ENCODE measurements at places on chromosomes 16 and 17.

DNA sequence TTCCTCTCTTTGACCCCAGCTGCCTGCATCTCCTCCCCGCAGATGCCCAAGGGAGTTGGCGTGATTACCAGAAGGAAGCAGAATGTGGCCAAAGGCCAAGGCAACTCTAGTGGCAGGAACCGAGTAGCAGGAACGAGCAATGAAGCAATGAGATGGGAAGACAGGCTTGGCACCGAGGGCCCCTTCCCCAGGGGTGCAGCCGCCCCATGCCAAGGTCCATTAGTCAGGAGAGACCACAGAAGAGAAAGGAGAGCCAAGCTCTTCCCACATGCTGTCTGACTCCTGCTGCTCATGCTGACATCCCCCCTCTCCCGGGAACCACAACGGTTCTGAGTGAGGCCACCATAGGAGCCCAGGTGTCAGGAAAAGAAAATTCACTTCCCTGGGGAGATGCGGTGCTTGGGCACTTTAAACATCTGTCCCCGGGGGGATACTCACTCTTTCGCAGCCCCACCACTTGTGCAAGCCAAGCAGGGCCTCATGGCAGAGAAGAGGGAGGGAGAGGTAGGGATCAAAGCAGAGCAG is 67.4 kb downstream of the MYO18A start:
- peak; percentile 71 for DNase-seq

GRCh38 chr17:8856869-8857575 is 10.5 kb downstream of the PIK3R6 start:
- DNase-seq: no peak

GRCh38 chr17:9220398-9221146 is 199.3 kb downstream of the NTN1 start:
- no peak for DNase-seq

DNA sequence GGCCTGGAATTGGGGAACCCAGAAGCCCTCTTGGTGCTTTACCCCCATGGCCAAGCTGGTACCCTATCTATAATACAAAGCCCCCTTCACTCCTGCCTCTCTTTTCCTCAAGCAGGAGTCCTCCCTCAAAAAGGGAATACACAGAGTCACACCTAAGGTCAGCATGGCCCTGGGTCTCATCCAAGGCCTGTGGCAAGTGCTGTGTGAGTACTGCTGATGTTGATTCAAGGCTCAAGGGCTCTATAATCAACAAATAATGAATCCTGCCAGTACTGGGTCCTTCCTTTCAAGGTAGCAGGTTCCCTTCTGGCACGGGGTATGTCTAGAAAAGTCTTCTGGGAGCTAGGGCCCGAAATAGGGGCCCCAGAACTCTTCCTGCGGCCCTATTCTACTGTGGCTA is 187.3 kb downstream of the CYB561 start:
- no peak for DNase-seq

DNA sequence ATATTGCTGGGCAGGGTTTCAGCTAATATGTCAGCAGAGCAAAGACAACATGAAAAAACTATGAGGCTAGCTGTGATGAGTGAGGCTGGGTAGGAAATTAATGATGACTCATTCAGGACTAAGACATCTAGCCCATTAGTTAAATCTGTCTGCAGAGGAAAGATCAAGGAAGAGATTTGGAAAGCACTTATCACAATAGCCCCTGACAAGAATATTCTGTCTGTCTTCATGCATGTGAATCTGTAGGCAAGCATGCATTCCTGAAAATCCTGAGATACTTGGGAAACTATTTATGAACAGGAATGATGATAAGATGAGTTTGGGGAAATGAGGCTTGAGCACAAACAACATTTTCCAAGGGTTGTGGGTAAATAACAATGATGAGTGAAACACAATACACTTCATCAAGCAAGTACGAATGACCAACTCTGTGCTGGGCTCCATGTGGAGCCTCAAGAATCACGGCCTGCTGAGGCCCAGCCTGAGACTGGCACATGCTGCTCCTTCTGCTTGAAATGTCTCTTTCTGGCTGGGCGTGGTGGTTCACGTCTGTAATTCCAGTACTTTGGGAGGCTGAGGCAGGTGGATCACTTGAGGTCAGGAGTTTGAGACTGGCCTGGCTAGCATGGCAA is 96.5 kb upstream of the ASIC2 start:
- DNase-seq: no peak

- DNase-seq: no peak
Measured at GRCh38 chr17:38735161-38735997, 5.2 kb downstream of the CISD3 start.

- DNase-seq: no peak
Measured at GRCh38 chr17:2374549-2375285, 26.1 kb downstream of the MNT start.

DNA sequence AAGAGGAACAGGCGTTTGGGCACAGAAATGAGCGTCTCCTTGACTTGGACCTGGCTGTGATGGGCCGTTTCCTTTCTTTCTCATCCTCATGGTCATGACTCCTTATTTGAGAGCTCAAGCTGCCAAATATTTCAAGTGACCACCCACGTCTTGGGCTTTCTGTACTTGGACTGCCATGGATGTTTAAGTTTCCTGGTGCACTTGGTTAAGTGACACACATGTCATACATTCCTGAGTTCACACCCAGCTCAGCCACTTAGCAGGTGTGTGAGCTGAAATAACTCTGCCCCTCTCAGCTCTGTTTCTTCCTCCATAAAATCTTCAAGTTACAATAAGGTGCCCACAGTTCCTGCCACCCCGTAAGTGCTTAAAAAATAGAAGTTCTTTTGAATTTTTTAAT is 114.5 kb downstream of the CLEC16A start:
- no peak for DNase-seq

DNA sequence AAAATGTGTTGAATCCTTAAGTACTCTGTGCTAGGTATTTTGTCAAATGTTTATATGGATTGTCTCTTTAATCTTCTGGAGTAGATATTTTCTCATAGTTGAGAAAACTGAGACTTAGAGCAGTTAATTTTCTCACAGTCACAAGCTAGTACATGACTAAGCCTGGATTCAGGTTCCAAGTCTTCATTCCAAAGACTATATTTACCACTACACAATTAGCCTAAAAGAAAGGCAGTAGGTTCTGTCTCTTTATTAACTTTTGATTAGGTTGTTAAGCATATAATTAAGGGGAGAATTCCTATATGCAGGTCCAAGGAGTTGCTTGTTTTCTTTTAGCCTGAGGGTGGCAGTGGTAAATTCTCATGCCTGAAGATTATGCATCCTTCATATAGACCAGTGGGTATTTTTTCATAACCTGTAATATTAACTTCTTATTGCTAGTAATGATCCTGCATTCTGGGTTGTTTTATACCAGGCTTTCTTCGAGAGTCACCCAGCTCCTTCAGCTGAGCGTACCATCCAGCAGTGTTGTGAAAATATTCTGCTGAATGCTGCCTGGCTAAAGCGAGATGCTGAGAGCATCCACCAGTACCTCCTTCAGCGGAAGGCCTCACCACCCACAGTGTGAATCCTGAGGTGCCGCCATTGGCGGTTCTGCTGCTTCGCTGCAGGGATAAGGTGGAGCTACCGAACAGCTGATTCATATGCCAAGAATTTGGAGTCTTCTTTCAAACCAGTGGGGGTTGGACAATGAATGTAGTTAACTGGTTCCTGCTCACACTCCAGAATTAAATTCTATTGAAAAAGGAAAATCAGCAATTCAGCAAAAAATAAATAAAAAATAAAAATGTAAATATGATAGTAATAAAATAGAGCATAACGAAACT is 28.2 kb upstream of the KPNB1 start:
- DNase-seq: peak; percentile 96

GRCh38 chr16:6286176-6286575 is 1046.5 kb upstream of the RBFOX1 start:
- DNase-seq: no peak

GRCh38 chr17:9936095-9936494 is 31.0 kb upstream of the RCVRN start:
- DNase-seq: no peak

DNA sequence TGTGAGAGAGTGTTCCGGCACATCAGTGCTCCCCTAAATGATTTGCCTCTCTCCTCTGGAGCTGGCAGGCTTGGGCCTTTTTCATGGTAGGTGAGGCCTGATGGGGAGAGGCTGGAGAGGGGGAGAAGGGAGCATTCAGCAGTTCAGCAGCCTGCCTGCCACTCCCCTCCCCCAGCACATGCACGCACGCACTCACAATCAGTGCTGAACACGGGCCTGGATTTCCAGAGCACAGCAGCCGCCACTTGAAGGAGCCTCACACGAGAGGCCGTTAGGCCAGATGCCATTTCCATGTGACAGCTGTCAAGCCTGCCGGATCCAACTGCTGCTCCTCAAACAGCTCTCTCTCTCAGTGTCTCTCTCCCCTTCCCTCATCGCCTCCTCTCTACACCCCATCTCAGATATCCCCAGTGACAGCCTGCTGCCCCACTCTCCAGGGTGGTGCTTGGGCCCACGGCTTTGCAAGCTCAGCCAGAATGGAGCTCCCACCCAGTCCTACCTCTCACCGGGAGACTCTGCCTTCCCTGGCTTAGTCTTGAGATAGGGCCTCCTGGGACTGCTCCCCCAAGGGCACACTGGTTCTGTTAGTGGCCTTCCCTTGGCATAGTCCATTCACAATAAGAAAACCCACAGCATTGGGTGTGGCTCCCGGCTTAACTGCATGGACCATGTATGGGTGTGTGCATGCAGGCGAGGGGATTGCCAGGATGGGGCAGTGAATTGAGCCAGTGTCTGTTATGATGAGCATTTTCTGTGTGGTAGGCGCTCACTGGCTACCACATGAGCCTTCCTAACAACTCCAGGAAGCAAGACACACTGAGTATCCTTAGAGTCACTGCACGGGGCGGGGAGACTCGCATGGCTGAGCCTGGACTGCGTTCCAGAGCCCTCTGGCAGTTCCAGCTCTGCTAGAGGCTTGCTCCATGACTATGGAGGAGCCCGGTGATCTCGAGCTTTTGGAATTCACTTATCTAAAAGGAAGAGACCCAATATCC is 226.2 kb downstream of the CCDC182 start:
- DNase-seq: peak; percentile 47

DNA sequence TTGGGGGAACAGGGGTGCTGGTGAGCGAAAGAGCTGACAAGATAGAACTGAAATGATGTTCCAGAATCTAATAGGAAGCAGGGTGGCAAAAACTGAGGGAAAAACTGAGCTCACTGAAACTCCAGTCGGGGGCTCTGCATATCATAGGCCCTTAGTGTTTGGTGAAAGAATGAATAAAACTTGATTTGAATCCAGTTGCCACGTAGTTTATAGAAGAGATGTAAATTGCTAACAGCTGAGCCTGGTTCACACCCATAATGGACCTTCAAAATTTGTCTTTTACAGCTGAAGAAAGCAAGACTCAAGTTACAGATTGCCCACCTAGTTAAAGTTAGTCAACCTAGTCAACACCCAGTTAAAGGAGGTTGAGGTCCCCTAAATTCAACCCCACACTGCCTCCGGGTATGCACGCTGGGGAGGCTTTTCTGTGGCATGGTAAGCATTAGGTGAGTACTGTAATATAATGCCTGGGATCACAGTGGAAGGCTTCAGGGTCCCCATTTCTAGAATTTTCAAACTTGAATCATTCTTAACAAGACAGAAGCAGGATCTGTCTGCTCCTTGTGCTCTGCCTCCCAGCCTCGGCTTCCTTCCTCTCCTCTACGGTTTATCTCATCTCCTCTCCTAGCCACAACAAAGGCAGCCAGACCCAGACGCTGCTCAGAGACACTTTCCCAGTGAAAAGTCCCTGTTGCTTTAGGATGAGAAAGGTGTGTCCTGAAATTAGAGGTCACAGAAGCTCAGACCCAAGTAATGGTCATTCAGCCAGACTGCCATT is 26.9 kb upstream of the SUPT4H1 start:
- no peak for DNase-seq

DNA sequence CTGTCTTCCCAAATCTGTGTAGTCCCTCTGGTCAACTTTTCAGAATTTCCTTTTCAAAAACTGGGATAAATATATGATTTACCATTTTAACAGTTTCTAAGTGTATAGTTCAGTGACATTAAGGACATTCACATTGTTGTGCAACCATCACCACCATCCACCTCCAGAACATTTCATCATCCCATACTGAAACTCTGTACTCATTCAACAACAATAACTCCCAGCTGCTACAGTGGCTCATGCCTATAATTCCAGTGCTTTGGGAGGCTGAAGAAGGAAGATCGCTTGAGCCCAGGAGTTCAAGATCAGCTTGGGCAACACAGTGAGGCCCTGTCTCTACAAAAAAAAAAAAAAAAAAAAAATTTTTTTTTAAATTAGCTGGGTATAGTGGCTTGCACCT is 131.0 kb downstream of the AATF start:
- no peak for DNase-seq

DNA sequence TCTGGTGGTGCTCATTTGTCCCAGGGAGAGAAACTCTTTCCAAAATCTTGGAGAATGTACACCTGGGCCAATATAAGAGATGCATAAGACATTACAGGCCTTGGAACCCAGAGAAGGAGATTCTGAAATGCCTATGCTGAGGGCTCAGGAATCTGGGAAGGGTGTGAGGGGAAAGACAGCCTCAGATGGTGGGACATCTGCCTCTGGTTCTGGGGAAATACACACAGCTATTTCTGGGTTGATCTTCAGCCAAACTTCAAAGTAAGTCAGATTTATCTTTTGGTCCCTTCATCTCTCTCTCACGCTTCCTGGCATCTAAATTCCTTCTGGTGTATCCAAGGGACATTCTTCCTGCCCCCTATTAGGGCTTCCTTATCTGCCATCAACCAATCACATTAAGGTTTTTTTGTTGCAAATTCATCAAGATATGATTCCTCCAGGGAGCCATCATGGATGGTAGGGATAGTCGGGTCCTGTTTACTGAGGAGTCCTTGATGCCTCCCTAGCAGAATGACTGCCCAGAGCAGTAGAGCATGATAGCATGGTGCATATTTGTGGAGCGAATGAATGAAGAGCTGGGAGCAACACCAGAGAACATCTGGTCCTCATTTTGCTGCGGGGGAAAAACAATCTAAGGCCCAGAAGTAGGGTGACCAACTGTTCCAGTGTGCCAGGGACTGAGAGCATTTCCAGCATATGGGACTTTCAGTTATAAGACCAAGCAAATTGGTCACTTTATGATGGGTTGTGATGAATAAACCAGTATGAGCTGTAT is 35.7 kb upstream of the DYNLL2 start:
- DNase-seq: no peak

GRCh38 chr17:75205037-75205792 is at the start of gene NUP85:
TSS of gene NUP85 (plus strand) at chr17:75205679. CDS start at chr17:75205762, 83 bp downstream.
- peak; percentile 94 for DNase-seq

- no peak for DNase-seq
Measured at GRCh38 chr17:41965694-41966462, 717 bp upstream of the CNP start.
